ENCODE measurements at places on chromosomes 7 and 10. TPM values are rescaled to one million over a fixed set of nuclear protein-coding genes. Genes with fewer than 3 reads are reported as not detected.

Gene CDK14
- total RNA-seq = 55.4 TPM

Gene CPSF4
- 17.3 TPM for total RNA-seq

Gene OR2A42
- total RNA-seq = not detected

GRCh38 chr7:132614428-132615318 is 38.4 kb upstream of the PLXNA4 start:
- peak; percentile 57 for DNase-seq

DNA sequence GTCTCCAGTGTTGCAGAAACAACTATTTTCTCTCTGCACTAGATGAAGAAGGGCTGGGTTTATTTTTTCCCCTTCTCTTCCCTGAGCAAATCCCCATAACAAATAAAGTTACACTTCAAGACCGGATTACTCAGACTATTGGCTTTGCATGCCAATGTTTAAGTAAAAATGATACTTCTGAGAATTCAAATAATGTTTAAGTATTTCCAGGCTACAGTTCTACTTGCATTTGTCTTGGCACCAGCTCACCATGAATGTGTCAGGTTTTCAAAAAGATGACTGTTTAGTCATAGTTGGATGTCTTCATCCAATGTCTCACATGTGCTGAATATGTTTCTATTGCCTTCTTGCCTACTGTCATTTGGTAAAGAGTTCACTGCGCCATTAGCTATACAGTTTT is 912.6 kb downstream of the GATA3 start:
- no peak for DNase-seq

DNA sequence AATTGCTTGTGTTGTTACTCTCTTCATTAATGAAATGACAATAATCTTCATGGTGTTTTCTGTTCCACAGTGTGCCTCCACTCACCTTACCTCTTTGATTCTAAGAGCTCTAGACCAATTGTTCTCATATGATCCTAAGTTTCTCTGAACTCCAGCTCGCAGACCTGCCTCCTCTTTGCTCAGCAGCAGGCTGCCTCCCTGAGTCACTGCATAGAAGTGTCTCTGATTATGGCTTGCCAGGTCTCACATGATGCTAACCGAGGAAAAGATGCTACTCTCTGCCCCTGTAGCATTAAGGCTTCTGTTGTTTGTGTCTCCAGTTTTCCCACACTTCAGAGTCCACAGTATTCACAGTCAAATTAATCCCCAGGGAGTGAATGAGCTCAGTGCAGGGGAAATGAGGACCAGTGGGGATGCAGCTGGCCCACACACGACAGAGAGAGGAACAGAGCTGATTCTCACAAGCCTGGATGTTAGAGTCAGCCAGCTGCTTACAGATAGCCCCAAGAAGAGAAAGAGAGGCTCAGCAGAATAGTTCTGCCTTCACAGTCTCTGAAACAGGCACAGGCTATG is 145.9 kb upstream of the EGR2 start:
- DNase-seq = no peak

GRCh38 chr10:44853148-44853734 is 57.9 kb upstream of the TMEM72 start:
- no peak for DNase-seq

GRCh38 chr10:120948889-120949608 is 97.9 kb downstream of the WDR11 start:
- DNase-seq = peak; percentile 89

DNA sequence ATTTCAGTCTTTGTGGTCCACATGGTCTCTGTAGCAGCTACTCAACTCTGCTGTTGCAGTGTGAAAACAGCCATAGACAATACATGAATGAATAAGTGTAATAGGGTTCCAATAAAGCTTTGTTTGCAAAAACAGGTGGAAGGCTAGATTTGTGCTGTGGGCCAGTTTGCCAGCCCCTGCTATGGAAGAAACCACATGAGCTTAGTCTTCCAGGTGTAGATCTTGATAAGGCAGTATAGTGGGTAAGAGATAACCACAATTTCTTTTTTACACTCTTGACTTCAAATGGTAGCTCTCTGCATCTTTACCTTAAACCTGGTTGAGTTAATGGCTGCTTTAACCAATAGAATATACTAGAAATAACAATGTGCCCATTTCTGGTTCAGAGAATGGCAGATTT is 135.0 kb upstream of the PALS2 start:
- DNase-seq = no peak

- DNase-seq = no peak
Observed at GRCh38 chr7:38927751-38928150, 18.8 kb upstream of the VPS41 start.

Data from right cardiac atrium (tissue), 5 donors.